ENCODE measurements at places on chromosomes 16 and 17.

DNA sequence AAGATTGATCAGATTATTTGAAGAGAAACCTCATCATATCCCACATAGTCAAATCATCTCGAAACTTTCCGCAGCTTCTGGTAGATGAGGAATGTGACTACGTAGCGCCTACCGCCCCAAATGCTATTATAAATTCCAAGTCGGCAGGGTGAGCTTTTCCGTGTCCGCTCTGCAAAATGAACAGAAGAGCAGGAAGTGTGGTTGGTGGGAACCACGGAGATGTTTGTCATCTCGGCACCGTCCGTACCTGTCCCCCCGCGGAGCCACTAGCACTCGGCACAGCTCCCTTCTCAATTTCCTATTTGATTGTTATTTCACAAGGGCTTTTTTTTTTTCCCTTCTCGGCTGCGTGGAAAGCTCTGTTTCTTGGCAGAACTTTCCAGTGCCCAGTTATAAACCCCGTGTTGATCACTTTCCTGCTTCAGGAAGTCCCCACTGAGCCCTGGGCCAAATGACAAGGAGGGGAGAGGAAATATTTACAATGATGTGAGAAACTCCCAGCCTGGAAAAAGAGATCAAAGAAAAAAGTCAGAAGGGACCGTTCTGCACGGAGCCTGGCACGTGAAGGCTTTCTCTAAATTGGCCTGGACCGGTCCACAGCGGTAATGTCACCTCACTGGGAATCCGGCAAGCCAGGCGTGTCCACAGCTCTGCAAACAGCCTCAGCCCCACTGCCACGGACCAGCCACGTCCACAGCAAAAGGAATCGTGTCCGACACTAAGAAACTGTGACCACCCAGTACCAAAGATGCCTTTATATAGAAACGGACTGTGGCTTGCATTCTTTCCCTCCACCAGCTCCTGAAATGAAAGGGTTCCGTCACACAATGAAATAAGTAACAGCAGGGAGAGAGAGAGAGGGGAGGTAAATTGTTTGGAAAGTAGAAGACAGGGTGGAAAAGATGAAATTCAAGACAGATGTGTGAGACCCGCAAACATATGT is 65.0 kb downstream of the MRM3 start:
- no peak for DNase-seq

DNA sequence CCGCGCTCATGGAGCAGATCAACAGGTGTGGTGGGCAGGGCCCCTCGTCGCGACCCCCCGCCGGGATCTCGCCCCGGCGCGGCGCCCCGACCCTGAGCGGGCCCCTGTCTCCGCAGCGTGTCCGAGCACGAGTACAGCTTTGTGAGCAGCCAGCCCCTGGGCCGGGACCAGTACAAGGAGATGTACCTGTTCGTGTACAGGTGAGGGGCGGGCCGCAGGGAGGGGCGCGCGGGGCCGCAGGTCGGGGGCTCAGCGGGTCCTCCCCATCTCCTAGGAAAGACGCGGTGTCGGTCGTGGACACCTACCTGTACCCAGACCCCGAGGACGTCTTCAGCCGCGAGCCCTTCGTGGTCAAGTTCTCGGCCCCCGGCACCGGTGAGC is 848 bp downstream of the DNASE1L2 start:
- no peak for DNase-seq

GRCh38 chr17:43982171-43982570 is 22.3 kb upstream of the NAGS start:
- DNase-seq: no peak

DNA sequence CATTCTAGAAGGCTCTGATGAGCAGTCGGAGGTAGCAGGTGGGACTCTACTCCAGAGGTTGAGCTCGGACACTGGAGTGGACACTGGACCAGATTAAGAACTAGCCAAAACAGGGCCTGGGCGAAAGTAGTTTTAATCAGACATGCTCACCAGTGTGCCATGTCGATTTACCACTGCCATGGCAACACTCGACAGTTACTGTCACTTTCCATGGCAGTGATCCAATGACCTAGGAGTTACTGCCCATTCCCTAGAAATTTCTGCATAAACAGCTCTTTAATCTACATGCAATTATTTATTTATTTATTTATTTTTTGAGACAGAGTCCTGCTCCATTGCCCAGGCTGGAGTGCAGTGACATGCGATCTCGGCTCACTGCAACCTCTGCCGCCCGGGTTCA is 7.2 kb upstream of the METTL9 start:
- no peak for DNase-seq

- DNase-seq: no peak
Measured at GRCh38 chr17:74773871-74774286, 2.3 kb downstream of the NAT9 start.

DNA sequence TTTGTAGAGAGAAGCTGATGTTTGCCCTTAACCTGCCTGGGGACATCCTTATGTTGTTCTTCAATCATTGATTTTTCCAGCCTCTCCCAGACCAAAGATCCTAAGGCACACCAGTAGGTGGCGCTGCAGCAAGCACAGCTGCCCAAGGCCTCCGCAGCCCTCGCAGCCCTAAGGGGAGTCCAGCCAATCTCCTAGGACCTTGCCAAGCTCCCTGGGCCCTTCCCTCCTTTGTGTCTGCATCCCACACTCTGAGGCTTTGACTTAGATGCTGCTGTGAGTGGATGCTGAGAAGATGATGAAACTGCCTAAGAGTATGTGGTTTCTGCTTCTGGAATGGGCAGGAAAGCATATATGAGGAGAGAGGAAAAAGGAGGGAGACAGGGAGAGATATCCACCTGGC is 47.1 kb downstream of the SPACA3 start:
- no peak for DNase-seq

DNA sequence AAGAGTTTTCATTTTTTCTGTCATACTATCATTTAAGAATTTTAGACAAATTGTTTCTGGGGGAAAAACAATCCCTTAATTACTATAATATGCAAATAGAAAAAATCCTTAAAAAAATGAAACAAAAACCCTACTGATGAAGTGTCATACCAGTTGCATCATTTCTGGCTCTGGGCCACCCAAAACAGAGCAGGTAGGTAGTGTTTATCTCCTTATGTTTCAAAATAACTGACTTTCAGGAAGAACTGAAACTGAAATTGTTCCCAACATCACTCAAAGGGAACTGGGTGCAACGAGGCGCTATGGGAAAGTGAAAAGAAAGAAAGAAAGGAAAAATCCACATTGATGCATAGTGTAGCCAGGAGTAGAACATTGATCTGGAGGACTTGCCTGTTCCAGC is 653.1 kb upstream of the SOX9 start:
- no peak for DNase-seq

DNA sequence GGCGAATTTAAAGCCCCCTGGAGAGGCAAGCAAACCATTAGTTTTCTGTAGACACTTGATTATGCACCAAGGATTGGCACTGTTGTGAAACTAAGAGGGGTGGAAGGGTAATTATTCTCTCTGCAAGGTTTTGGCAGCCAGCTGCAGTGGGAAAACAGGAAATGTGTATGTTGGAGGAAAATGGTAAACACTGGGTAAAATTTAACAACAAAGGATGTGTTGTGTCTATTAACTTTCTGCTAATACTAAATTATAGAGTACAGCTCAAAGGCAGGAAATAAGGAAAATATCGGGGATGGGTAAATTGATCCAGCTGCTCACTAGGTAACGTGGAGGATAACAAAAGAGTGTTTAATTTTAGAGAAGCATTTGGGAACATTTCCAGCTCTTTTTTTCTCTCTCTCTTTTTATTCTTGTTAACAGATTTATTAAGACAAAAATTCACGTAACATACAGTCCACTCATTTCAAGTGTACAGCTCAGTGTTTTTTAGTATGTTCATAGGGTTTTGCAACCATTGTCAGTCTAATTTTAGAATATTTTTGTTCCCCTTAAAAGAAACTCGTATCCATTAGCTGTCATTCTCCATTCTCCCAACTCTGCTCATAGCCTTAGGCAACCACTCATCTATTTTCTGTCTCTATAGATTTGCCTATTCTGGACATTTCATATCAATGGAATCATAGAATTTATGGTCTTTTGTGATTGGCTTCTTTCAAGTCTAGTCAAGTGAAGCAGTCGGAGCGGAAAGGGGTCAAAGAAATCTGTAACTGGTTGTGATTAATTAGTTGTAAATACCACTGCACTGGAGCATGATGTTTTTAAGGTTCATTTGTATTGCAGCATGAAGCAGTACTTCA is 41.8 kb downstream of the TANGO6 start:
- DNase-seq: no peak

- no peak for DNase-seq
Measured at GRCh38 chr16:84557504-84557903, 53.0 kb upstream of the MEAK7 start.

DNA sequence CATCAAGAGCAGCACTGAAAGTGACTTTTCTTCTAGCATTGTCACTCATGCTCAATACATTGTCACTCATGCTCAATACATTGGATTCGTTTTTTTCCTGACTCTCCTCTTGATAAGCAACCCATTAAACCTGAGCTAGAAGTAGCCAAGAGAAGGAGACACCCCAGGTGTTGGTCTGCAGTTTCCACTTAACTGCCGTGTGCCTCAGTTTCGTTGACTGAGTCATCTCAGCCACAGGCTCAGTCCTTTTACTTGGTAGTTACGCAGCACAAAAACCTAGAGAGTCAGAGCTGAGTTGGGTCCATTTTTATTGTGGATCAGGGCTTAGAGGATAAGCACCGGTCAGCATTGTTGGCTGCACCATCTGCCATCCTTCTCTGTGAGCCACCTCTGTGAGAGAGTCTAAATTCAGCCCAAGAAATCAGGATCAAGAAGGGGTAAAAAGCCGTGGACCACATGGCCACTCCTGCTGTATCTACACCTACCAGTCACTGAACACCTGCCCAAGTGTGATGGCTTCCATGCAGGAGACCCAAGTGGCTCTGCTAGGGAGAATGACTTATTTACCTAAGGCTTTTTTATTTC is 11.3 kb downstream of the GINS2 start:
- DNase-seq: no peak

DNA sequence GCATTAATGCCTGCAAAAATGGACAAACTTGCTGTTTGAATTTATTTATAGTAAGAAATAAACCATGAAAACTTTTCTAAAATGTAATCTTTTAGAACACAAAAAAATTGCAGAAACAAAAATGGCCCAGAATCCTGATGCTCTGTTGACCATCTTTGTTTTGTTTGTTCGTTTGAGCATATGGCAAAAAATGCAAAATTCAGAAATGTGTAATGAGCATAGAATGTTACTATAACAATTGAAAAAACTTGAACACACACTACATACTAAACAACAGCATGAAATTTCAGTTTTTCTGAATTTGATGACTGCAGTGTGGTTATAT is 1.1 kb upstream of the KPNA2 start:
- DNase-seq: no peak

DNA sequence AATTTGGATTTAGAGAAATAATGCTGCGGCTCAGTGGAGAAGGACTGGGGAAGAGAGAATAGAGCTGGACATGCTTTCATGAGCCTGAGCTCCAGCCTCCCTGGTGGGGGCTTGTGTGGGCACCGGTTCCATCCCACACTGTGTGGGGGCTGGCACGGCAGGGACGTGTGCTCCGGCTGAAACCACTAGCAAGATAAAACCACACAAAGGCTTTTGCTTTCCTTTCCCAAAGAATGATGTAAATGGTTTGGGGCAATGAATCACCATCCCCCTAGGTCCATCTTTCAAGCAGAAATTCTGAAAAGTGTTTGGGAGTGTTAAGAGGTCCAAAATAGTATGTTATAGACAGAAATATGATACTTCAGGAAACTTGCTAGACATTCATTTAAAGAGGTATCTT is 77.0 kb downstream of the CDH11 start:
- DNase-seq: no peak

DNA sequence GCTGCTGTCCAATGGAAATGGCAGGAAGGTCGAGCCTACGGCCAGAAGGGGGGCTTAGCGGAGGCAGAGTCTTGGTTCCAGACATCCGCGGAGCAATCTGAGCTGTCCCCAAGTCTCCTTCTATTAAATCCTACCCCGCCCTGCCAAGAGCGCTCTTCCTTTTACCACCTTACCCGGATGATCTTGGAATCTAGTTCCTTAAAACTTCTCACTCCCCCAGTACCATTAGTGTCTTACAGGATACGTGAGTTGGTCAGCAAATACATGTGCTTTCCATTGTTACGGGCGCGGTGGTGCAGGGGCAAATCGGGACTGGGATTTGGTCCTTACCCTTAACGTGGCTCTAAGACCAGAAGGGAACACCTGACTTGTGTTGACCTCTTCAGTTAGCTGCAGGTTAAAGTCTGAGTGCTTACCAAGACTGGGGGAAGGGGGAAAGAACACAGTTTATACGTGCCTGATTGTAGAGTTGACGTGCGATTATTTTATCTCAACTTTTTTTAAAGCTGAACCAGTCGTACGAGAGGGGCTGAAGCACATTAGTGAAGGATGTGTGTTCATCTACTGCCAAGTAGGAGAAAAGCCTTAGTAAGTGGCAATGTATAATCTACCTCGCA is 495 bp downstream of the TXNDC17 start:
- no peak for DNase-seq

- DNase-seq: no peak
Measured at GRCh38 chr16:1071561-1072225, 854 bp upstream of the SSTR5 start.

DNA sequence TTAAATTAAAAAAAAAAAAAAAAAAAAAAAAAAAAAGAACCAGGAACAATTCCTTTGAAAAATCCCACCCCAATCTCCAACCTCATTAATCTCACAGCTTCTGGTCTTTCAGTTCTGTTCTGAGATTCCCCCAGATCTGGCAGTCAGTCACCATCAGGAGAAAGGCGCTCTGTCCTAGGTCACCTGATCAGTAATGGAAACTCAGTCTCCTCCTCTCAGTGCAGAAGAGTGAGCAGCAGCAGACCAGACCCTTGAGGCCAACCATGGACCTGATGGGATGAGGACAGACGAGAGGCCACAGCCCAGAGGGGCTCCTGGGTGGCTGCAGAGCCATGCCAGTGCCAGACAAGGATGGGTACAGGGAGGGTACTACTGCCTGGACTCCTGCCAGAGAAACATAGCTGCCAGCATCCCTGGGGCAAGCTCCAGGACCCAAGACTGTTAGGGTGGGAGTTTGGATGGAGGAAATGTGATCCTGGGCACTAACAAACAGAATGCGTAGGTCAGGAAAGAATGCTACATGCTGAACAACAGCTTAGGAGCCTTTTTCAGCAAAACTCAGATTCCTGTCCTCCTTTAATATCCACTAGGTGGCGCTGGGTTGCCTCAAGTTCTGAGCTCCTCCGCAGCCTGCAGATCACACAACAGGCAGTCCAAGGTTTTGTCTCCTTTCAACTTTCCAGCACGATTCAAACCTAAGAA is 28.7 kb downstream of the MPG start:
- DNase-seq: peak; percentile 62

- no peak for DNase-seq
Measured at GRCh38 chr17:66679631-66680517, 155.0 kb upstream of the CACNG5 start.

GRCh38 chr17:27660436-27660835 is 29.4 kb downstream of the LGALS9 start:
- no peak for DNase-seq
